ENCODE measurements at places on chromosomes 2 and 18.

- no peak for DNase-seq
Observed at GRCh38 chr2:120658770-120659158, 76.9 kb upstream of the GLI2 start.

DNA sequence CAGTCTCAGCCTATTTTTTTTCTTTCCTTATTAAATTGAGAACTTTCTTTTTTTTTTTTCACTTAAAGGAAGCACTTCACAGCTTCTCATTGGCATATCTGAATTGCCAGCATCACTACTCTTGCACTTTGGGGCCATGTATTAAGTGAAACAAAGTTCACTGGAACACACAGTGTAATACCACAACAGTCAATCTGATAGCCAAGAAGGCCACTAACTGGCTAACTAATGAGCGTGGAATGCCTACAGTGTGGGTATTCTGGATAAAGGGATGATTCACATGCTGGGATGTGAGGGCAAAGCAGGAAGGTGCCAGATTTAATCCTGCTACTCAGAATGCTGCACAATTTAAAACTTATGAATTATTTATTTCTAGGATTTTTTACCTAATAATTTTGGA, 11.7 kb upstream of the C18orf63 start:
- DNase-seq, result no peak

- no peak for DNase-seq
Observed at GRCh38 chr2:214529021-214529420, 118.2 kb downstream of the VWC2L start.

- no peak for DNase-seq
Observed at GRCh38 chr2:239831861-239832489, 193.2 kb downstream of the NDUFA10 start.

- DNase-seq, result no peak
Observed at GRCh38 chr2:133607679-133608078, 39.4 kb upstream of the NCKAP5 start.

- no peak for DNase-seq
Observed at GRCh38 chr2:235776531-235776930, 282.7 kb downstream of the AGAP1 start.

GRCh38 chr2:165513479-165513878, 44.0 kb downstream of the CSRNP3 start:
- DNase-seq, result no peak

- no peak for DNase-seq
Observed at GRCh38 chr2:225615514-225615913, 216.0 kb downstream of the NYAP2 start.

GRCh38 chr2:174776223-174776622, 12.0 kb upstream of the CHRNA1 start:
- no peak for DNase-seq

GRCh38 chr18:76806301-76806700, 16.1 kb upstream of the ZNF236 start:
- DNase-seq, result no peak

DNA sequence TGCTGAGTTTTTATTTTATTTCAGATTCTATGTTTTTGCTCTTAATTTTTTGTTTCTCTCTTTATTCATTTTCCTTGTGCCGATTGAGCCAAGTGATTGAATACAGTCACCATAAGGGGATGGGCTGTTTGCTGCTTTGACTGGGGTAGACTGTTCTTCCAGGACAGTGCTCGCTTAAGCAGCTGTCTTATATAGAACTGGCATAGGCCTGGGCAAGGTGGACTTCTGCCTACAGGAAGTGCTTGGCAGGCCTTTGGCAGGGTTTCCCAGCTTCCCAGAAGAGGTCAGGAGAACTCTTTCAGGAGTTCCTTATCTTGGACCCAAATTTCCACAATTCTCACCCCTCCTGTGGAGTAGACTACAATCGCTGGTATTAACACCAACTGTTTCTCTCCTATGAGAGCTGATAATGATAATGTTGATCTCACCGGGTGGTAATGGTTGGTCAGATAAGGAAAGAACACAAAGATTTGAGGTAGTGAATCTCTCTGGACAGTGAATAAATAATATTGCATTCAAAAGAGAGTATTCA, 207.5 kb upstream of the ST6GAL2 start:
- no peak for DNase-seq

DNA sequence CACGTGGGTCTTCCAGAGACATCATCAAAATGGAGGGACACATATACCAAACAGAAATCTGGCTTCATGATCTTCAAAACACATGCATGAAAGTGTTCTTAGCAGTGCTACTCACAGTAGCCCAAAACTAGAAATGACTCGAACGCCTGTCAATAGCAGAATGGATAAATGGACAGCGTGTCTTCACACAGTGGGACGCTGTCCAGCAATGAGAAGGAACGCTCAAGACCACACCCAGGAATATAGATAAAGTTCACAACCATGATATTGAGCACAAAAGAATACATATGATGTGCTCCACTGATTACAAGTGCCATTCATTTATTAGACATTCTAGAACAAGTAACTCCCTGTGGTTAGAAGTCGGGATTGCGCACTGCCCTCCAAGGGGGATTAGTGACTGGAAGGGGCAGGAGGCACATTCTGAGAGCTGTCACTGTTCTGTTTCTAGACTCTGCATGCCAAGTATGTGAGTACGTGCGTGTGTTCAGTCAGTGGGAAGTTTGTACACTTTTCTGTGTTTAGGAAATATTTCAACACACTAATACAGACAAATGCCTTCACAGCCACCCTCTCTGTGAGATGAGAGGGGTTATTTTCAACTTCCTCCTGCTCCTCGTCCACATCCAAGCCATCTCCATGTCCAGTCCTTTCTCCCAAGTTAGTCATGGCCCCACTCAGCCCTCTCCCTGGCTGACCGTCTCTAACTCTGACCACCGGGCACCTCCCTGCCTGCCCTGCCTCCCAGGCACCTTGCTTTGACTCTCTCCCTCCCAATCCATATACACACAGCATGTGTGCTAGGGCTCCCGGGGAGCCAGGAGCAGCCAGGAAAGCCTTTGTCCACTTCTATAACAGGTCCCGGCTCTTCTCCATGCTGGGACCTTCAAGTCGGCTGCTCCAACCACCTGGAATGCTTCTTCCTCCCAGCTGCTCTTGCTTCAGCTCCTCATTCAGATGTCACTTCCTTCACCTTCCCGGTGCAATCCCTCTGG, 26.9 kb upstream of the TNS1 start:
- DNase-seq, result peak; percentile 4

GRCh38 chr2:71223767-71224333, 3.1 kb downstream of the PAIP2B start:
- peak; percentile 40 for DNase-seq

DNA sequence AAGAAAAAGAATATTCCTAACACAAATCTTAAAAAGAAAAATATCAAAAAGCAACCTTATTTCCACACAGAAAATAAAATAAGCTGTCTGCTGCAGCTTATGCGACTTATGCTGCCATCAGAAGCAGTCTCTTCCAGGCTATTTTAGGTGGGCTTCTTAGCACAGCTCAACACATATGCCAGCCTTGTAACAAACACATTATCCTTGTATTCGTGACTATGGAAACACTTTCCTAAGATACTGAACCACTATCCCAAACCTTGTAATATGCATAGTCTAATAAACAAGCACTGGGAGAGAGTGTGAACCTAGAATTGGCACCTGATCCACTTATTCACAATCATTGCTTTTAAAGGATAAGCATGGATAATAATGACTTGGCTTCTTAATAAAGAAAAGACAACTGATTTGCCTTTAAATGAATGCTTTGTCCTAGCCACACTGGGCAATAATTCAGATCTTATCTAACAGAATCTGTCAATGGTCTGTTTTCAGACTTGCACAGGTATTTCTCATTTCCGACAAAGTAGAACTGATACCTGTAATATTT, 40.0 kb upstream of the RNU4ATAC start:
- no peak for DNase-seq

DNA sequence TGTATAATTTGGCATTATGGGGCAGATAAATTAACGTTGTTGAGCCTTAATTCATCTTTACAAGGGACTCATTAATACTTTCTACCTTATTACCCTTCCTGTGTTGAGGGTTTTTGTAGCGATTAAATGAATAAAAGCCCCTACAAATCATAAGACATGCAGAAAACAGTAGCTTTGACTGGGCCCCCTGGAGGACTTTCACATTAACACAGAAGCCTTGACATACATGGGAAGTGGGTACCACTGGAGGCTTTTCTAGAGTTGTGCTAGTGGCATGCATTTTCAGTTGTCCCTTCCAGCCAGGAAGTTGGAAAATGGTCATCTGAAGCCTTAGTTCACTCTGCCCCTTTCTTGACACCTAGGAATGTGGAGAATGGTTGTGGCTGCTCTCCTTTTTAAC, 30.2 kb downstream of the MTA3 start:
- no peak for DNase-seq

GRCh38 chr2:39128919-39129391, 8.1 kb upstream of the SOS1 start:
- no peak for DNase-seq

- peak; percentile 58 for DNase-seq
Observed at GRCh38 chr18:22348521-22349316, 69.0 kb downstream of the CTAGE1 start.

GRCh38 chr2:234136461-234136860, 86.0 kb downstream of the SPP2 start:
- DNase-seq, result no peak

DNA sequence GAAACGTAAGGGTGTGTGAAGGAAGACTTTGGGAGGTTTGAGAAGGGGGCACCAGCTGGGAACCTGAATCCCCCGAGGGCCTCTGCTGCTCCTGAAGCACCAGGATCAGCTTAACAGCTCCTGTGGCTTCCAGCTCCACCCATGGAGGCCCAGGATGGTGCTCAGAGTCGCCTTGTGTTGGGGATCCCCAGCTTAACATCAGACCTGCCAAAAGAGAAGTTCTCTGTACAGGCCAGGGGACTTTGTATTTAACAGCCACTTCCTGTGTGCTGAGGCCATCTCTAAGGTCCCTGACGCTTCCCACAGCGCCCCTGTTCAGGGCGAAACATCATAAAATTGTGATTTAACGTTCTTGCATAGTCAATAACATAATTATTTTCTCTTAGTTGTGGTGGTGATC, 77.5 kb downstream of the NCK2 start:
- DNase-seq, result peak; percentile 49

DNA sequence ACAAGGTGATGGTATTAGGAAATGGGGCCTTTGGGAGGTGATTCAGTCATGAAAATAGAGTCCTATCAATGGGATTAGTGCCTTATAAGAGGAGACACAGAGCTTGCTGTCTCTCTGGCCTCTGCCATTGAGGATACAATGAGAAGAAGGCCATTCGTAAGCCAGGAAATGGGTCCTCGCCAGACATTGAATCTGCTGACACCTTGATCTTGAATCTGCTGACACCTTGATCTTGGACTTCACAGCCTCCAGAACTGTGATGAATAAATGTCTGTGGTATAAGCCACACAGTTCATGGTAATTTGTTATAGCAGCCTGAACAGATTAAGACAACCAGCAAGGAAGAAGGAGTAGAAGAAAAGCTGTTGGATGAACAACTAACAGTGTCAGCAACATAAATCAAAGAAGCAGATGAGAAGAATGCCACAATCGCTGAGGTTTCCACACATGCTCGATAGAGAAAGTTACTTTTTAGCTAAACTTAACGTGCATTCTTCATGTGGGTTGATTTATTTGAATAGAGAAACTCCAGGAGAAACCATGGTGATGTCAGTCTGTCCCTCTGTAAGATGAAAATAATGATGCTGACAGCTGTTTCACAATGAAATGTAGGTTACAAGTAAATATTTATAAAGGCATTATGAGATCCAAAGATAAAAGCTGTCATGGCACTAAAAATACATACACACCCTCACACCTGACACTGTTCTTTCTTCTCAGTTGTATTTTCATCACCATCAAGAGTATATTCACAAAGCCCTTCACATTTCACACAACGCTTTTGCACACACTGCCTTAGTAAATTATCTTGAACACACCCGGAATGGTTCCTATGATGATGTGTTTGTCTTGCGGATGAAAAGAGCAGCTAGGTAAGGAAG, 153.7 kb upstream of the NCK2 start:
- no peak for DNase-seq

DNA sequence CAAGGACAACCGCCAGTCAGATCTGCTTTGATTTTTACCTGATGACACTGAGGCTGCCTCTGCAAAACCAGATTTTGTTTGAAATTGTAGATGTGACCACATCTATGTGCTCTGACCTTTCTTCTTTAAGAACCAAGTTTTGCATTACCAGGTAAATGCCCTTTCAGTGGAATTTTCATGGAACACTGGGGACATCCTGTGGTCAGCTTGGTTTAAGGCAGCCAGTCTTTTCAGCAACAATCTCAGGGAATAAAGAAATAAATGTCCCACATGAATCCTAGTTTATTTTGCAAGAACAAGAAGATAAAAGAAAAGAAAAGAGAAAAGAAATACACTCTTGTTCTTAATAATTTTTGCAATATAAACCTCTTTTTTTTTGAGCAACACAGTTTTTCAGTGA, 90.6 kb downstream of the POU3F3 start:
- no peak for DNase-seq

- DNase-seq, result no peak
Observed at GRCh38 chr18:30616414-30616813, 426.1 kb downstream of the DSC3 start.

- no peak for DNase-seq
Observed at GRCh38 chr2:118698564-118698963, 148.9 kb downstream of the EN1 start.

DNA sequence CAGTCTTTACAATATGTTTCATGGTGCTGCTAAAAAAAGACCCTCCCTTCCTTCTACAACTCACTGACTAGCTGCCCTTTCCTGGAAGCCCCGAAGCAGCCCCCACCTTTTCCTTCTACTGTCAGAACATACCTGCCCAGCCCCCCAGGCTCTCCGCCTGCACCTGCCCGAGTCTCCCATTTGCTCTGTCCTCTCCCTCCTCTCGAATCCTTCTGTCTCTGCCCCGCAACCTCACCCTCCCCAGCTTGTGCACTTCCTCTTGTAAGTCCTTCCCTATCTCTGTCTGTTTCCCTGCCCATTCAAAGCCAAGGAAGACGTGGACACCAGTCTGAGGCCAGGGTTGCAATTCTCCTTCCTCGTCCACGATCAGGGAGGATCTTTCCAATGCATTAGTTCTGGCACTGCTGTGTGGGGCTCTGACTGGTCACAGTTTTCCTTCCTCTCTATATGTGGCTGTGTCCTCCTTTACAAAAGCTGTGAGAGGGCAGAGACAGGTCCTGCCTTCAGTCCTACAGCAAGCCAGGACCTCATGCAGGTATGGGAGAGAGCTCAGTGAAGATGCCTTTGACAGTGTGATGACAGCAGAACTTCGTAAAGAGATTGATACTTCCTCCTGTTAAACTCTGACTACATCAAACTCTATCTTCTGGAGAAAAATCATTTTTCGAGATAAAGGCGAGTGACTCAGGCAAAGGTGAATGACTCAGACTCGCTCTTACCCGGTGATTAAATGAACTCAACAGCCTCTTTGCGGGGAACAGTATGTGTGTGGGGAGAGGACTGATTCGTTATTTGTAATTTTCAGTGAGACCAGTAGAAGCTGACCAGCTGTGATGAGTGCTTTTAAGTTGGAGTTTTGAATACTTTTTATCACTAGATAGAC, 14.2 kb downstream of the TNFRSF11A start:
- DNase-seq, result no peak

GRCh38 chr2:238908960-238909951, 61.4 kb downstream of the TWIST2 start:
- no peak for DNase-seq

GRCh38 chr2:38704664-38705063, 38.8 kb downstream of the GALM start:
- DNase-seq, result no peak

Data from D341Med (cell line).